Stimulated activated CD4-positive, alpha-beta T cell treated with anti-CD3 and anti-CD28 coated beads, TNF-alpha, amount 100 ng/mL, for 48 hours (primary cell): ENCODE measurements at places on chromosomes 3 and 15.
A peak's percentile ranks its signal among the peaks of the same experiment; 100 is the strongest.

DNA sequence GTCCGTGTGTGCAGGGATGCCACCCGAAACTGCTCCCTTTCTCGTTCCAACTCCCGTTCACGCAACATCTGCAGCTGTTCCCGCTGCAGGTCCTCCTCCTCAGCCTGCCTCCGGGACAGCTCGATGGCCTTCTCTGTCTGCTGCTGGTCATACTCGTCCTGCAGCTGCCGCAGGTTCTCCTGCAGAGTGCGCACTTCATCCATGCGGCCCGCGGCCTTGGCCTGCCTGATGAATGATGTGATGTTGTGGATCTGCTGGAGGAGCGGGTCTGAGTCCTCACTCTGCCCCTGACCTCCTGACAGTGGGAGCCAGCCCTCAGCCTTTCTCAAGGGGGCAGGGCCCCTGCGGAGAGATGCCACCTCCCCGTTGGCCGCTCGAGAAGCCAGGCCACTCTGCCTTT, 9.4 kb upstream of the MRPS25 start:
- DNase-seq = no peak

- no peak for DNase-seq
These were observed 177.3 kb upstream of the ARRDC4 start for GRCh38 chr15:97783240-97783639.

DNA sequence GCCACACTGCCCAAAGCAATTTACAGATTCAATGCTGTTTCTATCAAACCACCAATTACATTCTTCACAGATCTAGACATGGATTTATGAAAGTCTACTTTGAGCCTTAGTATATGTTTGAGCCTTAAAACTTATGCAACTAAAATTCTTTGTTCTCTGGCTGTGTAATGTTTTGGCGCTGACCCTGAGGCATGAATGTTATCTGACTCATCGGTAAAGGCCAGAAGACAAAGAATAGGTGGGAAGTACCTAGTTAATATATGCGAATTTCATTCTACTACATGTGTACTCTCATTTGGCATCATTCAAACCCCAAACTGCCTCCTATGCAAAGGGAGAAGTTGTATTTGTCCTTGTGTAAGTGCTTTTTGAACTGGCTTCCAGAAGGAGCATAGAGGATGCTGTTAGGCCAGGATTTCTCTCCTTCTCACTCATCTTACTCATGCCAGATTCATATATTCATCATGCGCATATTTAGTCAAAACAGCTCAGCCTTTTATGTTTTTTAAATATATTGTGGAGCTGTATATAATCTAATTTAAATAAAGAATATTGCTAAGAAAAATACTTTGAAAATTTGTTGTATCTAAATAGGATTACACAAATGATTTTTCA, 204.2 kb downstream of the NFKBIZ start:
- DNase-seq = no peak

- no peak for DNase-seq
These were observed 103.7 kb upstream of the LMOD3 start for GRCh38 chr3:69226071-69226470.

- no peak for DNase-seq
These were observed 10.7 kb downstream of the BDH1 start for GRCh38 chr3:197545101-197545500.

- no peak for DNase-seq
These were observed 30.9 kb upstream of the TKT start for GRCh38 chr3:53286727-53287126.

GRCh38 chr15:77042955-77043920, 27.7 kb downstream of the TSPAN3 start:
- DNase-seq = no peak

DNA sequence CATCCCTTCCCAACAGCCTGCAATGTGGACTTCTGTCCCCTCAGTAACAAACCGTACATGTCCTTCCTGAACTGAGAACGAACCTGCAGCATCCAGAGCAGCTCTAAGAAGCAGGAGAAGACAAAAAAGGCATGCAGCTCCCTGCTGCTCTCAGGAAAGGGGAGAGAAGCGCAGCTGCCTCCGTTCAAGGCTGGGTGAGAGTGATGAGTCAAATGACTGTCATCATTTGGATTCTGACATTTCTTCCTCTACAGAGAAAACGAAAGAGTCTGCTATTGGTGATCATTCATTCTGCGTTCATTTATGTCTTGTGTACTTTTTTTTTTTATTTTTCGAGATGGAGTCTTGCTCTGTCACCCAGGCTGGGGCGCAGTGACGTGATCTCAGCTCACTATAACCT, 677.8 kb downstream of the FHIT start:
- DNase-seq = no peak

DNA sequence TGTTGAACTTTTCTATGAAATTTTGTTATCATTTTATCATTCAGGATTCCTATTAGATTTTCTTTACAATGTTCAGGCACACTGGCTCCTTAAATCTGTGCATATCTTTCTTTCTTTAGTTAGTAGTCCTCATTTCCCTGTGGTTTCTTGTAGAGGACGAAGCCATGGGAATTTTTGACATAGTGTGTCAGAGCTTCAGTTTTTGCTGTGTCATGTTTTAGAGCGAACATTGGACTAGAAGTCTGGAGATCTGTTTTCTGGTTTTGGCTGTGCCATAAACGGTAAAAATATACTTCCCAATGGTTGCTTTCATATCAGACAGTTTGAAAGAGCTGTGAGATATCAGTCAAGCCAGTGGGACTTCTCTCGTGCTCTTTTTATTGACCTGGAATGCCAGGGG, 105.2 kb downstream of the CHCHD4 start:
- DNase-seq = no peak

- no peak for DNase-seq
These were observed 91.5 kb downstream of the STT3B start for GRCh38 chr3:31624083-31624709.

GRCh38 chr3:72810659-72811434, 37.4 kb downstream of the SHQ1 start:
- DNase-seq = no peak

- no peak for DNase-seq
These were observed 4.3 kb downstream of the PRKCI start for GRCh38 chr3:170226426-170226960.

GRCh38 chr15:41832875-41833274, 5.0 kb downstream of the JMJD7 start:
- DNase-seq = peak; percentile 10

DNA sequence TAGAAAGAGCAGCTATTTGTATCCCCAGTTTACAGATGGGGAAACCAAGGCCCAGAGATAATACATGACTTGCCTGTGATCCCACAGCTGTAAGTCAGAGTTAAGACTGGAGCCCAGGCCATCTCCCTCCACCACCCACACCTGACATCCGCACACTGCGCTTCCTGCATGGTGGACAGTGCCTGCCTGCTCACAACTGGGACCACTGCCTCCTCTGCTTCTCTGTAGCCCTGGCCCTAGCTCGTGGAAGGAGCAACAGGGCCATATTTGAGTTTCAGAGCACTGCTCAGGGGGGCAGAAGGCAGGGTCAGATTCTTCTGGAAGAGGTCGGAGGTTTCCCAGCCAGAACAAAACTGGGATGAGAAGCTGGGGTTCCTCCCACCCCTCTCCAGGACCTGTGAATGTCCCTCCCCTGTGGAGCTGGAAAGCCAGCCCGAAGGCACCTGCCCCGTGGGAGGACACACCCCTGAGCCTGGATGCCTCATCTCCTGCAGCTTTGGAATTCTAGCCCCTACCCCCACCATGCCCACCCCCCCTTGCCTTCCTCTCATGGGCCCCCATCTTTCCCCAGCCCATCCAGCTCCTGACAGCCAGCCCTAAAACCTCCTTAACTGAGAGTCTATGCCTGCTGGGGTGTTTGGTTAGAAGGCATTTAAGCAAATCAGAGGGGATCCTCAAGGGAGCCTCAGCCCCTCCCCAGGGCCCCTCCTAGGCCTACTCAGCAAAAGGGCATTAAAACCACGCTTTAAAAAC, 100.1 kb downstream of the TPRA1 start:
- DNase-seq = no peak

DNA sequence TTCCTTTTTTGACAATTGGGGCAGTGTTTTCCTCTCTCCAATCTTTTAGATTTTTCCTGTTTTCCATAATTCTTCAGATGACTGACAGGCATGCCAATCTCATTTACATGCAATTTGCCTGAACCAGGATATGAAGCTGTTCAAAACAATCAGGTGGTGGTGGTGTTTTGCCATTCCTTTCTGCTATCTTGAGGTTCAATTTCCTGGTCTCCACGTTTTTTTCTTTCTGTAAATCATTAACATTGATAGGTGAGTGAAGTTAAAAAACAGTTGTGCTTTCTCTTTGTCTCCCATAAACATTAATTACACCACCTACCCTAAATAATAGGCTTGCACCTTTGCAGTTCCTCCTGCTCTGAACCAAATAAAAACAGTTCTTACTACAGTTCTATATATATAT, 49.1 kb downstream of the C2CD4A start:
- no peak for DNase-seq

DNA sequence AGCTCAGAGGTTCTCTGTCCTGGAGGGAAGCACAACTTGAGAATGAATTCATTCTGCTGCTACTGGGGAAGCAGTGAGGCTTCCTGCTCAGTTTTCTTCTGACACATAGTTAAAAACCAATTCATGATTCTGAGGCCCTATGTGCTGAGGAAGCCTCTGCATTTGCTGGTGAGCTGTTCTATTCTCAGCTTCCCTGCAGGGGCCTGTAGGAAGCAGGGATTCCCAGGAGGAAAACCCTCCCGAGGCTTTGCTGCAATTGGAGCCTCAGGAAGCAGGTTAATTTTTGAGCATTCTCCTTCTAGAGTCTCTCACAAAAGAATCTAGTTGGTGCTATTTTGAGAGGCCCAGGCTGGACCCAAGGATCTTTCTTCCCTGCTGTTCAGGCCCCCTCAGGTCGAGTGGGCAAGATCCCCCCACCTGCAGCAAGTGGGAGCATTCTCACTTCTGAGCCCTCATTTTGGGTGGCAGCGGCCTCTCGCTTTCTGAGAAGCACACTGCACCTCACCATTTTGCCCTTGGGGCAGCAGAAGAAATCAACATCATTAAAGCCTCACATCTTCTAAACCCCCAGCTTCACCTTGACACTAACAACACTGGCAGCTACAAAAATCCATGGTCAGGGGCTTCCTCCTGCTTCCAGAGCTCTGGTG, 197.5 kb upstream of the TSC22D2 start:
- no peak for DNase-seq

- DNase-seq = no peak
These were observed 263.1 kb upstream of the DNAJC19 start for GRCh38 chr3:181252631-181253030.

DNA sequence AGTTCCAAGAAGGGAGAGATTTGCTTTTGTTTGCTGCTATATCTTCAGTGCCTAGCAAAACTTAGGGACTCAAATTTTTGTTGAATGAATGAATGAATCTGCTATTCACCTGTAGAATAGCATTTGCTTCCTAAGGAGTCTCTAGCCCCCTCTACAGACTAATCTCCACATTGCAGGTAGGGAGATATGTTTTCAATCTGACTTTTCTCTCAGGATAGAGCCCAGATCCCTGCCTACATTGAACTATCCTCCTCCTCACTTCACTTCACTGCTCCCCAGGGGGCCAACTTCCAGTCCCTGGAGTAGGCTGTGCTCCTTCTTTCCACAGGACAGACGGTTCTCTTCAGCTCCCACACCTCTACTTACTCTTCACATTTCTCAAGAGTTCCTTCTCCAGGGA, 81.9 kb upstream of the PTX3 start:
- no peak for DNase-seq
